Heart left ventricle (tissue), 16 donors: ENCODE measurements at places on chromosomes 5 and 9. TPM values are rescaled to one million over a fixed set of nuclear protein-coding genes. Genes with fewer than 3 reads are reported as not detected.

GRCh38 chr5:1959231-1959630 is 76.5 kb upstream of the IRX4 start:
- no peaks in the 10 kb centered on the region for H3K4me1 ChIP-seq
- H3K36me3 ChIP-seq = no peaks in the 10 kb centered on the region
- H3K4me3 ChIP-seq = no peak overlapping the region
- no peaks in the 10 kb centered on the region for H3K27me3 ChIP-seq
- no peak overlapping the region for H3K27ac ChIP-seq

- no peaks in the 10 kb centered on the region for H3K27me3 ChIP-seq
- no peaks in the 10 kb centered on the region for H3K4me1 ChIP-seq
- no peak overlapping the region for H3K27ac ChIP-seq
- H3K4me3 ChIP-seq = no peak overlapping the region
- H3K36me3 ChIP-seq = no peaks in the 10 kb centered on the region
- DNase-seq = no peak
These were observed 501.5 kb downstream of the DMAC1 start for GRCh38 chr9:7298123-7298522.

GRCh38 chr5:84791138-84791537 is 406.5 kb upstream of the EDIL3 start:
- H3K4me1 ChIP-seq = no peaks in the 10 kb centered on the region
- no peak overlapping the region for H3K4me3 ChIP-seq
- peak overlapping the region; percentile 77 for H3K27ac ChIP-seq

DNA sequence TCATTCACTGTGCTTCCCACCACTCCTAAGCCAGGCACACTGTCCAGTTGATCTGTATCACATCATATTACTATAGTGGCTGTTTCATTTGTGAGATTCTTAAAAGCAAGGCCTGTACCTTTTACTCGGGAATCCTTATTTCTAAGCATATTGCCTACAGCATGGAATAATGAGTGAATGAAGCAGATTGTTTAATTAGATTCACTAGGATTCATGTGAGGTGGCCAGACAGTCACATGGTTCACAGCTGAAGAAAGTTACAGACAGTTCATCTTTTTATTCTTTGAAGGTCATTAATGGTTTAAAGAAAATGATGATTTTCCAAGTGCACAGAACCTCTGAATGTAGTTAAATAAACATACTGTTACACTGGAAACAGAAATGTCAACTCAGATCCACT is 24.3 kb upstream of the SEMA6A start:
- DNase-seq = no peak
- no peak overlapping the region for H3K27ac ChIP-seq
- H3K27me3 ChIP-seq = no peaks in the 10 kb centered on the region
- H3K4me1 ChIP-seq = no peaks in the 10 kb centered on the region
- H3K4me3 ChIP-seq = no peak overlapping the region

Gene KLF9
- total RNA-seq = 33.8 TPM
